ENCODE measurements at places on chromosomes 1 and 21.

GRCh38 chr1:227753999-227754711 is 18.9 kb downstream of the SNAP47 start:
- no peak for DNase-seq

DNA sequence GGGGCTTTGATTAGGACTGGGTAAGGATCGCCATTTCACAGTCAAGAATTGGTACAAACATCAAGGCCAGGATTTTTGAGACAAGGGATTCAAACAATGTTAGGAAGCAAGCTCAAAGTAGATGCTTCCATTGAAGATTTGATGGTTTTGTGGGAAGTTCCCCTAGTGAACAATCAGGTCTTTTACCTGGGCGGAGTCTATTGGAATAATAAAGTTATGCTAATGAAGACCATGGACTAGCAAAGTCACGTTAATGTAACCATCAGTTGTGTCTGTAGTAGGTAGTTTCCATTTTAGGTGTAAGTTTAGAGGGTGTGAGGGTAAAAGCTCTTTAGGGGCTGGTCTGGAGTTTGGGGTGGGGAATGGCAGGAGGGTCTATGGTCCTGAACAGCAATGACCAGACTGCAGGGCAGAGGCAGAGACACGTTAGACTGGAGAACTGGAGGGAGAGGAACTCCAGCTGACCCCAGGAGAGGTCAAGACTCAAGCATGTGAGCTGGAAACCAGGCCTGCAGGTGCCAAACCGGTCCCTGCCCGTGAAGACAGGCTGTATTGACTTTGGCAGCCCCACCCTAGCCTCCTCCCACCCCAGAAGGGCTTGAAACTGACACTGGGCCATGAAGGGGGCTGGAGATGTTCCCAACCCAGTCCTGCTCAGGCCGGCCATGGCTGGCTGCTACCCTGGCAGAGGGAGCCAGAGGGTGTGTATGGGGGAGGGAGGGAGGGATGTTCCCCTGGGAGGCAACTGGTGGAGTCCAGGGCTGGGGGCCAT is 36.0 kb upstream of the GPR37L1 start:
- DNase-seq = no peak

DNA sequence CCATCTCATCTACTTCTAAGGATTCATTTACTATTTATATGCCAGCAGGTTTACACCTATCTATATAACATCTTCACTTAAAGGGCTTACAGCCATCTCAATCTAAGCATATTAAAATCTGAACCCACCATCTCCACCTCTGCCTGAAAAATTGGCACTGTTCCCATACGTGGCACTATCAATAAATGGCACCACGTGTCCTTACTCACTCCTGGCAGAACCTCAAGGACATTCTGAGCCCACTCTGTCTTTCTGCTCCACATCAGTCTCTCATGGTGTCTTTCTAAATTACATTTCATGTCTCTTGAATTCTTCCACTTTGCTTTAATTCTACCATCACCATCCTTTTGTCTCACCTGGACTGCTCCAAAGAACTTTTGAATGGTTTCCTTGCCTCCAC is 72.2 kb upstream of the HOOK1 start:
- DNase-seq = no peak

GRCh38 chr1:95233737-95234500 is at the start of gene RWDD3:
Gene RWDD3, plus strand, starts transcription at chr1:95234210. Its CDS starts 21 bp downstream, at chr1:95234231.
- DNase-seq = peak; percentile 93

GRCh38 chr1:115275216-115275615 is 62.8 kb downstream of the NGF start:
- no peak for DNase-seq

DNA sequence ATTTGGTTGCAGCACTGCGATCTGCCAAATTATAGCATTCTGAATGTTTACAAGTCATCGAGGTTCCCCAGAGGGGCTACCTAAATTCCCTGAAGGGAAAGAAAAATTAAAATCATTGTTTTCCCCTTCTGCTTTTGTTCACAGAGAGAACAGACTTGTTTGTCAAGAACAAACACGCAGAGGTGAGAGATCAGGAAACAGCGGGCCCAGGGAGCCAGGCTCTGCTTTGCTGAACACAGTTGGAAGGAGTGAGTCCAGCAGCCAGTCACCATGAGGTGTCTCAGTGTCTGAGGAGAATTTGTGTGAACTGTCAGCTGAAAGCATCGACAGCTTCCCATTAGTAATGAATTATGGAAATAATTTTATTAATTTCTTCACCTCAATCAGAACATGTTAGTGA is 52.5 kb downstream of the RWDD3 start:
- no peak for DNase-seq

GRCh38 chr1:38028105-38028591 is 15.6 kb downstream of the UTP11 start:
- peak; percentile 79 for DNase-seq

DNA sequence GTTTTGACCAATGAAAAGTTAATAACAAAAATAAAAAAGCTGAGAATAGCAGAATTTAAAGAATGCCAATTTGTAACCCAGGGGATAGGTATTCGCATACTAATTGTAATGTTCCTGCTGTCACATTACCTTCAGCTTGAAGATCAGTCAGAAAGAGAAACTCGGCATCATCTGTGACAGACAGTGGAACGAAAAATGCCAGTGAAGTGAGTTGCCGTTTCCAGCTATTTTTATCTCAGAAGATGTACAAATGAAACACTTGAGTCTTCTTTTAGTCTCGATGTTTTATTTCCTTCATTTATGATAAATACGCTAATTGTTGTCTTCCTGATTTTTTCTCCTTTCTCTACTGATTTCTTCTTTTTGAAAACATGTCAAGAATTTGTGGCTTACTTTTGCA is 26.1 kb downstream of the RGS21 start:
- DNase-seq = no peak

- no peak for DNase-seq
Measured at GRCh38 chr1:94559921-94560320, 18.4 kb upstream of the F3 start.

Data from activated T-cell treated with anti-CD3 and anti-CD28 coated beads for 24 hours (primary cell).